ENCODE measurements at places on chromosomes 6 and 20. TPM values are rescaled to one million over a fixed set of nuclear protein-coding genes. Genes with fewer than 3 reads are reported as not detected.

The PACSIN1 gene
- 0.20 TPM for polyA plus RNA-seq

The ITPR3 gene
- polyA plus RNA-seq = 11.0 TPM

The CALHM4 gene
- polyA plus RNA-seq = not detected

The CLDN20 gene
- 0.06 TPM for polyA plus RNA-seq

The GCLC gene
- 34.1 TPM for polyA plus RNA-seq

The ACSS1 gene
- polyA plus RNA-seq = 15.1 TPM

The TTBK1 gene
- polyA plus RNA-seq = 0.20 TPM

The RFX6 gene
- polyA plus RNA-seq = 0.06 TPM

All from urinary bladder (tissue), 4 donors.